GF-D8 (cell line): ENCODE measurements at places on chromosomes 3 and 15.

- DNase-seq, result peak; percentile 26
Observed at GRCh38 chr15:79310612-79310984, 314 bp upstream of the TMED3 start.

DNA sequence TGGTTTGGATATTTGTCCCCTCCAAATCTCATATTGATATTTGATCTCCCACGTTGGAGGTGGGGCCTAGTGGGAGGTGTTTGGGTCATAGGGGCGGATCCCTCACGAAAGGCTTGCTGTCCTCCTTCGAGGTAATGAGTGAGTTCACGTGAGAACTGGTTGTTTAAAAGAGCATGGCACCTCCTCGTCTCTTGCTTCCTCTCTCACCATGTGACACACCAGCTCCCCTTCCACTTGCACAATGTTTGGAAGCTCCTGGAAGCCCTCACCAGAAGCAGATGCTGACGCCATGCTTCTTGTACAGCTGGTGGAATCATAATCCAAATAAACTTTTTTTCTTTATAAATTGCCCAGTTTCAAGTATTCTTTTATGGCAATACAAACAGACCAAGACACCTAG lies 38.6 kb downstream of the RFTN1 start:
- no peak for DNase-seq

DNA sequence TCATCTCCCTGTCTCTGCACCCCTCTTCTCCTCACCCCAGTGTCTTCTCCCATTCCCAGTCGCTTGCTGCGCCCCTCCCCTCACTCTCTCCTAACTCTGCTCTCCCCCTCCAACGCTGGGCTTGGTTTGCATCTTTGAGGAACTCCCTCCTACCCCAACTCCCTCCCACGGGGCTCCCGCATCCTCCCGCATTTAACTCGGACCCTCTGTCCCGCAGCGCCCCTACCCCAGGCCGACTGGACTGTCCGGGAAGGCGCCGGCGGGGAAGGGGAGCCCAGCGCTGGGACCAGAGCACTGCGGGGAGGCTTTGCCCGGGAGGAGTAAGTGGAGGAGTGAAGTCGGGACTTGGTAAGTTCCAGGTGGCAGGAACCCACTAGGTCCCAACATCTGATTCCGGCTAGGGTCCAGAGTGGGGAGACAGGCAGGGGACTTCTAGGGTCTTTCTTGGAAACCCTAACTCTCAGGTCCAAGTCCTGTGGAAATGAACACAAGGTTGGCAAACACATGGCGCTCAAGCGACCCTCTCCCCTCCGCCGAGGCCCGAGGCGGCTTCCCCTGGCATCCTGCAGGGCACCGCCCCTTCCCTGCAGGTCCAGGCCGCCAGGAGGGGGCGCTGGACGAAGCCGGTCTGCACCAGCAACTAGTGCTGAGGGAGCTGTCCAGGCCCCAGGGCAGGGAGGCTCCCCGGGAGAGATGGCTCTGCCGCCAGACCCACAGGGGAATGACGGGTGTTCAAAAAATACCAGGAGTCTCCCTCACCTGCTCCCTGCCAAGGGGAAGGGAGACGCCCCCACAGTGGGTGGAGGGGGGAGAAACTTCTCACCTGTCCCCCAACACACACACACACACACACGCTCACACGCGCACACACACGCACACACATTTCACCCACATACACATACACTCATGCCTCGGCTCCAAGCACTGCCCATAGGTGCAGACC lies 53.2 kb downstream of the LHFPL4 start:
- no peak for DNase-seq

DNA sequence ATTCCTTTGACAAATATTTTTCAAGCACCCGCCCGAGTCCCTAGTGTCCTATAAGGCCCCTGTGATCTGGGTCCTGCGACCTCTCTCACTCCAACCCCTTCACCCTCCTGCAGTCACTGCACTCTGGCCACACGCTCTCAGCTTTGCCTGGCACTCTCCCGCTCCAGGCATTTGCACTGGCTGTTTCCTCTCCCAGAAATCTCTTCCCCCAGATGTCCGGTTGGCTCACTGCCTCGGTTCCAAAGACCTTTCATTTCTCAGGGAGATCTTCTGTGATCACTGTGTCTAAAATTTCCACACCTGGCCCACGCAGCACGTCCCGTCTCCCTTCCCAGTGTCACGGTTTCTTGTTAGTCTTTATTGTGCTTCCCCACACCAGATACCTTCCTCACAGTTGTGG lies 97.4 kb downstream of the WNT7A start:
- no peak for DNase-seq

DNA sequence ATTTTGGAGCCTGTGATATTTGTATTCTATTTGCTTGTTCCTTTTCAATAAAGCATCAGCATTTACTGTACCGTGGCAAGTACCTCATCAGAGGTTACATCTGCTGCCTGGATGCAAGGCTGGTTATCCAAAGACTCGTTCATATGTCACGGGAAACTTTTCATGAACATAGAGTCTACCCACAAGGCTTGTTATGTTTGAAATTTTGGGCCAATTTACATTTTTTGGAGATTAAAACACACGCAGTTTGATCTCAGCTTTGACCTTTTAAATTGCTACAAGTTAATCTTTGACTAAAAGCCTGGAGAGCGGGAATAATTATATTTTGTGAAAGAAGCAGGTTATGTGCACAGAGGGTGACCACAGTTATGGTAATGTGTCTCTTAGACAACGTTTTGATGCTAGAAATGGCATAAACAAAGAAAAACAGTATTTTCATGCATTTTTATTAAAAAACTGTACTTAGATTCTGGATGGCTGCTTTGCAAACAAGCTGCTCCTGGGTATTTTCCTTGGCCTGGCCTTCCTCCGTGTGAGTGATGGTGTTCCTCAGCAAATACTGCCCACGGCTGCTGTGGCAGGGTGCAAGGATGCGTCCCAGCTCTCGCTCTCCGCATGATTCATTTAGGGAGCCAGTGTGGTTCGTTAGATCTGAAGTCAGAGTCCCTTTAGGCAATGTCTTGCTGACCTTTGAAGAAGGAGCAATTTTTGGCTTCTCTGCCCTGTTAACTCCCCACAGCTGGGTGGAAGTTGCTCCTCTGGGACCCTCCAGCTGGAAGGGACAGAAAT lies 27.1 kb downstream of the CHST2 start:
- DNase-seq, result no peak

- no peak for DNase-seq
Observed at GRCh38 chr3:110711130-110711832, 360.3 kb upstream of the NECTIN3 start.

DNA sequence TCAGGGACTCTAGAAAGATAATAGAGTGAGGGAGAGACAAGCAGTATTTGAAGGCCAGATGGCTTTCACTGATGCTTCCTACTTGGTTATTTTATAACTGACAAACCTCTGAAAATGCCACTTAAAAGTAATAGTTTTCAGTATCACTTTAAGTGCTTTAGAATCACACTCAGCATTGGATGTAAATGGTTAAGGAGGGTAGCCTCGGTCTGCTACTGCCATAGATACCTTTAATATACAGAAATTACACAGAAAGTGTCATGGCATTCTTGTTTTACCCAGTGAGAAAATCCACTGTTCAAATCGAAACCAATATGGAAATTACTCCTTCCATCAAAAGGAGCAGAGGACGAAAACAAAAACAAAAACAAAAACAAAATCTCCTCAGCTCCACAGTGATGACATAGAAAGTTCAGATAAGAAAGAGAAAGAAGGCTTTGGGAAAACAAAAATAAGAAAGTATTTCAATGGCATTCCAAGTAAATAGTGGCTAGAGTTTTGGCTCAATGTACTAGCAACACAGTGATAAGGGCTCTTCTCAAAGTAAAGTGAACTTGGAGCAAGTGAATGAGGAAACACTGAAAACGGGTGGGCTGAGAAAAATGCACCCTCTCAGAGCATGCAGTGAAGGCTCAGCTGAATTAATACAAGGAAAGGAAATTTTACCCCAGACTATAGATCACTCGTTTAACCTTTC lies 43.2 kb upstream of the CD47 start:
- DNase-seq, result no peak

DNA sequence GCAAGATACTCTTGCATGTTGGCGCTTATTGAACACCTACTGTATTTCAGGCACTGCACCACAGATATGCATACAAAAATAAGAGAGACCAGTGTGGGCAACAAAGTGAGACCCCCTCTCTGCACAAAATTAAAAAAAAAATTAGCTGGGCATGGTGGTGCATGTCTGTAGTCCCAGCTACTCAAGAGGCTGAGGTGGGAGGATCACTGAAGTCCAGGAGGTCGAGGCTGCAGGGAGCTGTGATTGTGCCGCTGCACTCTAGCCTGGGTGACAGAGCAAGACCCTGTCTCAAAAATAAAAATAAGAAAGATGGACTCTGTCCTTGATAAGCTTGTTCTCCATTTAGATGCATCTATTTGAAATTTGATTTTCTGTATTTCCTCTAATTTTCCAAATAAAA lies 20.8 kb downstream of the FEM1B start:
- no peak for DNase-seq

GRCh38 chr3:72437661-72438406 lies 410.4 kb downstream of the SHQ1 start:
- DNase-seq, result no peak

- peak; percentile 77 for DNase-seq
Observed at GRCh38 chr3:52650439-52650838, 35.3 kb downstream of the PBRM1 start.

DNA sequence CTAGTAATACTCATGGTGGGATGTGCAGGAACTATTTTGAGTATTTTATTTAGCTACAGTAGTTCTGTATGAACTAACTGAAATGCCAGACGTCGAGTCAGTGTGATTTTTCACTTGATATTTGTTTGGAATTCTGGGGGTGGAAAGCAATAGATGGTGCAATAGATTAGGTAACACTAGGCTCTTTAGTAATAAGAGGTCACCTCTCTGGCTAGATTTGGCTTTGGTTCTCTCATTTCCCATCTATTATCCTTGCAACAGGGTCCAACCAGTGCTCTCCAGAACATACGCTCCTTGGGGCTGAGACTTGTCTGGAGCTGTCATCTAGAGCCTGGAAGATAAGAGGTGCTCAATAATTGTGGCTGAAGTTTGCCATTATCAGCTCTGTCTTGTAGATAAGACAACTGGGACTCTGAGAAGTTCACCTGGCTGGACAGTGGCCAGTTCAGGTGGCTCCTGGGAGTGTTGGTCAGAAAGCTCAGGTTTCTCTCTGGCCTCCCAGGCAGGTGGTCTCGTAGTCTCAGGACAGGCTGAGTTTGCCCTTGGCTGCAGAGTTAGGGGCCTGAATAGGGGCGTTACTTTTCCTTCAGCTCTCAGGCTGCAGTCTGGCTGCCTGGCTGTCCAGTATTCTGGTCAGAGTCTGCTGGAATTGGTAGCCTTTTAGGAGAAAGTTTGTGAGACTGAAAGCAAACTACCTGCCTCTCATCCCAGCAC lies 277.5 kb upstream of the RGMA start:
- no peak for DNase-seq

DNA sequence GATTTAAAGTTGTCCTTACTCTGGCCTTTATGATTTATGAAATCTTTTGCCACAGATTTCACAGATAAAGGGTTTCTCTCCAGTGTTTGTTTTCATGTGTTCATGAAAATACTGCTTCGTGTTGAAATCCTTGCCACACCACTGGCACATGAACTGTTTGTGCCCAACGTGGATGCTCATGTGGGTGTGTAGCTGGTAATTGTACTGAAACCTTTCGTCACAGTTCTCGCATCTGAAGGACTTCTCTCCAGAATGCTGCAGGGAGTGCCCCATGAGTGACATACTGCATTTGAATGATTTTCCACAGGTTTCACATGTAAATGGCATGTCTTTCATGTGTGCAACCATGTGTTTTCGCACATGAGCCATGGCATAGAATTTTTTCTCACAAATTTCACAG lies 111.9 kb downstream of the DOCK3 start:
- no peak for DNase-seq

- no peak for DNase-seq
Observed at GRCh38 chr15:40958146-40958545, 4.9 kb downstream of the CHAC1 start.

DNA sequence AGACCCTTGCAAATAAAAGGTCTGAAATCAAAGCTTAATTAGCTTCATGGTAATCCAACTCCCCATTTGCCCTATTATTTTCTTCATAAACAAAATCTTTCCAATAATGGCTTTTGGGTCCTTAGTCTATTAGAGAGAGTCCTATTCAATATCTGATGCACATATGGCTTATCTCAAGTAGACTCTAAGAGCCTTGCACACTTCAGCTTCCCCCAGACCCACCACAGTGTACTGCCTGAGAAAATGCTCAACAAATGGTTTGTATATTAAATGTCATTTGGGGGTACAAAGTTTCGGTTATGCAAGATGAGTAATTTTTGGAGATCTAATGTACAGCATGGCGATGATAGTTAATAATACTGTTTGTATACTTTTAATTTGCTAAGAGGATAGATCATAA lies 28.9 kb downstream of the FSTL1 start:
- DNase-seq, result no peak

DNA sequence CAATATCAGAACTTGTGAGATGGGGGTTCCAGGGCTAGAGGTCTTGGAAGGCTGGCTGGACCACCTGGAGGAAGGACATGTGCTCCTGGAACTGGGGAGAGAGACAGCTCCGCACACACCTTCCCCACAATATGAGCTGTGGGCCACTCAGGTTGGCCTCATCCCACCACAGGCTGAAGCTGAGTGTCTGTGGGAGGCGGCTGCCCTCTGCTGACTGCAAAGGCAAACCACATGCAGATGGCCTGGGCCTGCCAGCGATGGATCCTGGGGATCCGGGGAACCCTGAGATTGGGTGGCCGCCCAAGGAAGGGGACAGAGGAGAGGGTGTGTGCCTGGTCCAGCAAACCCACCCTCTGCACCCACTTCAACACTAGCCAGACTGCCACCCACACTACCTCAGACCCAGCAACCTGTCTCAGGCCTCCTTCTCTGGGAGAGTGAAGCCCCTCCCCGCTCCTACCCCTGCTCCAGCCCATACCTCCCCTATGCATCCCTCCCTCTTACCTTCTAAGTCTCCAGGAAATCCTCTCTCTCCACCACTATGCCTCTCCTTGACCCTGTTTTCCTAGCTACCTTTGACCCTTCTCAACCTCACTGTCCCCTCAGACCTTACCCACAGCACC lies 44.8 kb downstream of the CYP11A1 start:
- no peak for DNase-seq

DNA sequence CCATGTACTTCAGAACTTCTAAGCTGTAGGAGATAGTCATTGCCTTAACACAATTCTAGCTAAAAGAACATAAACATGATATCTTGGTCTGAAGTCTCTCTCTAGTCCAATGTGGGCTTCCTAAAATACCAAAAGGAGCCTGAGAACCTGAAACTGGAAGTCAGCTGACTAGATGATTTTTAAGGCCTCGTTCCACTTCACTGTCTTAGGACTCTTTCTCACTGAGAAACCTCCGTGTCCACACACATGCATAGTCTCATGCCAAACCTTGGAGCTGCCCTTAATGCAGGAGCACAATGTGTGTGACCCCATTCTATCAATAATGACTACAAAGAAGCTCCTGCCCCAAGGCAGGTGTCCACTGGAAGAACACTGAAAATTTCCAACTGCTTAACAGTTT lies 87.7 kb downstream of the ETFA start:
- DNase-seq, result no peak
